ENCODE measurements at places on chromosomes 7 and 10.
A peak's percentile ranks its signal among the peaks of the same experiment; 100 is the strongest.

DNA sequence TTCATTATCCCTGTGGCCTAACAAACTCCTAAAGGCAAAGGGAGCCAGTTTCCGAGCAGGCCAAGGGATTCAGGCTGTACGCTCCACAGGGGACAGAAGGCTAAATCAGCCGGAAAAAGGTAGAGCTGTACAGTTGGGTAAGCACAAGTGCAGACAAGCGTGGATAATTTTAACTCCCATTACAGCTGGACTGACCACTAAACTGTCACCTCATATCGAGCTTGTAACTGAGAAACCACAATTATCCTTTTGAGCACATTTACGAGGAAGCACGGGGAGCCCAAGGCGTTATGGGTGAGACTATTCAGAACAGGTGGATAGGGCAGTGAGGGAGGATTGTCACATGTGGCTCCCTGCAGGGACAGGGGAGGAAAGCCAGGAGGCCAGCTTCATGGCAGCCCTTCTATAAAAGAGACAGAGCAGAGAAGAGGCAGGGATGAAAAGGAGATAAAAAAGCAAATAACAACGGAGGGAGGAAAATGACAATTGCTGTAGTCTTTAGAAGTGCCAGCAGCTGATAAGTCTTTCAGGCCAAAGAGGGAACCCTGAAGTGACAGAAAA, 288.0 kb downstream of the FGFR2 start:
- DNase-seq = no peak

DNA sequence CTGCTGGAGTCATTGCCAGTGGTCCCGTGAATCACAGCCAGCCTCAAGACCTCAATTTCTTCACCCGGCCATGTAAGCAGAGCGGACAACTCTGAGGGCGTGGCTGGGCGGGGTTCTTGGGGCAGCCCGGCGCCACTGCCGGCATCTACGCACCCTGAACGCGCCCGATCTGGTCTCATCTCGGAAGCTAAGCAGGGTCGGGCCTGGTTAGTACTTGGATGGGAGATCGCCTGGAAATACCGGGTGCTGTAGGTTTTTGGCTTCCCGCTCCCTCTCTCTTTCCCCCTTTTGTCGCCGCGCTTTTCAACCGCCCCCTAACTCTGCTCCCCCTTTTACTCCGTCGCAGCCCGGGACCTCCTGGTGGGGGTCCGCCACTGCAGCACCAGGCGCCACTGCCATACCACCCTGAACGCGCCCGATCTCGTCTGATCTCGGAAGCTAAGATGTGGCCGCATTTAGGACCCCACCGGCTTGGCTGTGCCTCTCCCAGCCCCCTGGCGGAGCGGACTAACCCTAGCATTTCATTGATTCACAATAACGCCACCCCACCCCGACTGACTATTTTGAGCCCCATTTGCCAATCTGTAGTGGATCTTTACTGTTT, 25.3 kb downstream of the GARIN1A start:
- peak; percentile 38 for DNase-seq

DNA sequence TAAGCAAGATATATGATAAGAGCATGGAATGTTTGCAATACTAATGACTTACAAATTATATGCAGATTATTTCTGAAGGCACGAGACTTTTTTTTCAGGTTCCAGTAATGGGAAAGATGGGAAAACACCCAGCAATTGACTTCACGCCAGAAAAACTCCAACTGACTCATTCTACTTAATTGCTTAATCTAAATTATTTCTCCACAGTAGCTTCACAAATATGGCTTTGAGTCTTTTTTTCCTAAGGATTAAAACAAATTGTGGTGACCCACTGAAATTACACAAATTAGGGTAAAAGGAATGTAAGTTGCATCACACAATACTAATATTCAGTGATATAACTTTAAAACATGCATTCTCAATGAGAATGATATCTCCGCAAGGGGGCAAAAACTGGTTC, 138.7 kb downstream of the GNAI1 start:
- no peak for DNase-seq

- no peak for DNase-seq
Measured at GRCh38 chr7:1225441-1226185, 7.1 kb upstream of the UNCX start.

DNA sequence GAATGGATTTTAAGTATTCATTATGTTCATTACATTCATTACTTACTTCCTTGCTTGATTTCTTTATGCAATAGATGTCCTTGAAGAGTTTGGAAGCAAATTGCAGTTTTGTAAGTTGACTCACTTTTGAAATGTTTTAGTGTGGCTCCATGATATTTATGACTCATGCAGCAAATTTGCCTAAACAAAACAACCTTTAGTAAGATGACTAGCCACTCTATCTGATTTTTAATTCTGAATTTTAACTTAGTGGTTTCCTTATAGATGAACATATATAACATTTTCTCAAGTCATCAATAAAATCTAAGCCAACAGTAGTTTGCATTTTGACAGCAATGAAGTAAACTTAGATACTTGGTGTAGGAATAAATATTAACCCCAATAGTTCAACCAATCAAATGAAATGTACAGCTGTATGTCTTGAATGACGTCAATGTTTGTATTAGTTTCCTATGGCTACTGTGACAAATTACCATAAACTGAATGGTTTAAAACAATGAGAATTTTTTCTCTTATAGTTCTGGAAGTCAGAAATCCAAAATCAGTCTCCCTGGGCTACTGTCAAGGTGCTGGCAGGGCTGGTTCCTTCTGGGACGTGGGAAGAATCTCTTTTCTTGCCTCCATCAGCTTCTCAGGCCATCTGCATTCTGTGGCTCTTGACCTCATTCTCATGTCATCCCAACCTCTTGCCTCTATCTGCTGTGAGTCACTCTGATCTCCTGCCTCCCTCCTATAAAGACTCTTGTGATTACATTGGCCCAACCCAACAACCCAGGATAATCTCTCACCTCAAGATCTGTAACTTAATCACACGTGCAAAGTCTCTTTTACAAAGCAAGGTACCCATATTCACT, 73.4 kb downstream of the AHR start:
- no peak for DNase-seq

GRCh38 chr7:42080841-42081586, 156.0 kb downstream of the GLI3 start:
- no peak for DNase-seq
